ENCODE measurements at places on chromosomes 2 and 18. TPM values are rescaled to one million over a fixed set of nuclear protein-coding genes. Genes with fewer than 3 reads are reported as not detected.

The SF3B1 gene
- total RNA-seq = 298 TPM

The NDC80 gene
- 83.9 TPM for total RNA-seq

The IL1RN gene
- 1.8 TPM for total RNA-seq

The ANKRD29 gene
- not detected for total RNA-seq

The B3GNT7 gene
- total RNA-seq = 0.47 TPM

The INO80D gene
- total RNA-seq = 26.7 TPM

The FEV gene
- total RNA-seq = not detected

The MAB21L4 gene
- total RNA-seq = not detected

The SGPP2 gene
- total RNA-seq = 0.44 TPM

The LRATD1 gene
- total RNA-seq = not detected

The ABCG8 gene
- total RNA-seq = not detected

The RAX gene
- not detected for total RNA-seq

The BCL11A gene
- not detected for total RNA-seq

The ANKRD53 gene
- not detected for total RNA-seq

The CNDP1 gene
- not detected for total RNA-seq

The USP14 gene
- total RNA-seq = 65.2 TPM

The KLHL41 gene
- total RNA-seq = not detected

The TSPYL6 gene
- not detected for total RNA-seq

The HNMT gene
- not detected for total RNA-seq

The SLC23A3 gene
- 3.2 TPM for total RNA-seq

The C1QL2 gene
- total RNA-seq = not detected

The PGAP1 gene
- 20.3 TPM for total RNA-seq

The GRB14 gene
- total RNA-seq = not detected

The OTOF gene
- total RNA-seq = 35.1 TPM

The KIAA2012 gene
- not detected for total RNA-seq

The ANKRD23 gene
- 10.4 TPM for total RNA-seq

The LHCGR gene
- not detected for total RNA-seq

The CTNNA2 gene
- total RNA-seq = not detected

The FIGN gene
- total RNA-seq = not detected

The SLC1A4 gene
- total RNA-seq = 61.7 TPM

The NTSR2 gene
- not detected for total RNA-seq

The RUFY4 gene
- total RNA-seq = 1.4 TPM

The CROCC2 gene
- not detected for total RNA-seq

The PIEZO2 gene
- total RNA-seq = not detected

The LONRF2 gene
- 0.15 TPM for total RNA-seq

The RAB3GAP1 gene
- total RNA-seq = 33.2 TPM

The NGEF gene
- not detected for total RNA-seq

The SERPINB3 gene
- total RNA-seq = not detected

The GPR39 gene
- not detected for total RNA-seq

The MATN3 gene
- total RNA-seq = not detected

The TET3 gene
- total RNA-seq = 13.7 TPM

The LOXHD1 gene
- total RNA-seq = 0.06 TPM

The NBAS gene
- total RNA-seq = 34.0 TPM

The SCYGR3 gene
- not detected for total RNA-seq
